Vagina (tissue), 2 donors: ENCODE measurements at places on chromosomes 3 and 15.

DNA sequence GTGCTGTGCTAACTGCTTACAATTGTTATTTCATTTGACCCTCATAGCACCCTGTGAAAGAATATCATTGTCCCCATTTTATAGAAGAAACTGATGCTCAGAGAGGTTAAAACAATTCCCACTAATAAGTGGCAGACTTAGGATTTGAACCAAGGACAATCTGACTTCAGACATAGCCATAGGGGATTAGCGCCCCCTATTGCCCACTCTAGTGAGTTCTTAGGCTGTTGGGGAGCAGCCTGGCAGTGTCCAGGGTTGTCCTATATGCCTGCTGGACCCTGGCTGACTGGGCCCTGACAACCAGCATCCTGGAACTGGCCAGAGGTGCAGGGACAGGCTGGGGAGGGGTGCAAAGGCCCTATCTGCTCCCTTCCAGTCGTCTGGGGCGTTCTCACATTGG lies 15.4 kb downstream of the DPH3 start:
- no peak for DNase-seq

- no peak for DNase-seq
These were observed 1336.3 kb upstream of the CADM2 start for GRCh38 chr3:83622526-83622925.

- DNase-seq: no peak
These were observed 106.9 kb upstream of the CD96 start for GRCh38 chr3:111434941-111435622.

- no peak for DNase-seq
These were observed 103.0 kb downstream of the ETFA start for GRCh38 chr15:76208084-76208785.

- DNase-seq: no peak
These were observed 145.1 kb downstream of the GHSR start for GRCh38 chr3:172303181-172303580.

GRCh38 chr3:170692720-170693119 lies 106.8 kb upstream of the SLC7A14 start:
- DNase-seq: no peak

GRCh38 chr15:89075101-89075640 lies 13.1 kb upstream of the ABHD2 start:
- DNase-seq: no peak

GRCh38 chr15:52112203-52112750 lies 298 bp downstream of the BCL2L10 start:
- peak; percentile 79 for DNase-seq

DNA sequence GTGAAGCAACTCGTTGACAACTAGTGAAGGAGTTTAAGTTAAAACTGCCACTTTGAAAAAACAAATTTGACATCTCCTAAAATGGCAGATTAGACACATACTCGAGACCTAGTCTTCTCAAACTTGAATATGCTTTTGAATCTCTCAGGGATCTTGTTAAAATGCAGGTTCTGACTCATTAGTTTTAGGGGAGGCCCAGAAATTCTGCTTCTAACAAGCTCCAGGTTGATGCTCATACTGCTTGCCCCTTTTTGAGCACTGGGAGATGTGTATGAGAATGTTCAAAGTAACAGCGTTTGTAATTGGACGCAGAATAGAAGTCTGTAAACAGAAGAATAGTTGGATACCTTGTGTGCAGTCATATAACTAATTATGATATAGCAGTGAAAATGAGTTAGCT lies 1.6 kb downstream of the C3orf38 start:
- DNase-seq: no peak

GRCh38 chr3:160174621-160175020 lies 50.6 kb upstream of the C3orf80 start:
- no peak for DNase-seq
